ENCODE measurements at places on chromosomes 4 and X.

GRCh38 chr4:122552898-122553297, 68.0 kb downstream of the IL21 start:
- DNase-seq, result no peak

DNA sequence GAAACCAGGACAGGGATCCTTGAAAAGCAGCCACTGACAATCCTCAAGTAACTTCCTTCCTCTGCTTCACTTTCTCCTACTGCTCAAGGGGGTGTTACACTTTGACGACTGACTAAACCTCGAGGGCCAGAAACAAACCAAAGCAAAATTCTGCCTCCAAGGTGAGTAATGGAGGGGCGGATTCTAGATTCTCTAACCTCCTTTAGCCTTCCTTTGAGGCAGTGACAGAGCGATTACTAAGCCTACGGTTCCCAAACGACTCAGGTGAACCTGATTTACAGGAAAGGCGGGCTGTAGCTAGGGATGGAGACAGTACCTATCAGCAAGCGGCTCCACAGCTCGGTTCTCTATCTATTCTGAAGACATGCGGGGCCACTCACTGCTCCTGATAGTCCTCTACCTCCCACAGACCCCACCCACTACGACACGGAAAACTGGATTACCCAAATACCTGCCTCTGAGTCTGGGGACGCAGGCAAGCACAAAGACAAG, 487 bp downstream of the TBCK start:
- no peak for DNase-seq

- DNase-seq, result peak; percentile 28
Measured at GRCh38 chrX:147180886-147181285, 366.3 kb upstream of the CXorf51A start.

- no peak for DNase-seq
Measured at GRCh38 chr4:110678517-110679227, 55.8 kb upstream of the PITX2 start.

DNA sequence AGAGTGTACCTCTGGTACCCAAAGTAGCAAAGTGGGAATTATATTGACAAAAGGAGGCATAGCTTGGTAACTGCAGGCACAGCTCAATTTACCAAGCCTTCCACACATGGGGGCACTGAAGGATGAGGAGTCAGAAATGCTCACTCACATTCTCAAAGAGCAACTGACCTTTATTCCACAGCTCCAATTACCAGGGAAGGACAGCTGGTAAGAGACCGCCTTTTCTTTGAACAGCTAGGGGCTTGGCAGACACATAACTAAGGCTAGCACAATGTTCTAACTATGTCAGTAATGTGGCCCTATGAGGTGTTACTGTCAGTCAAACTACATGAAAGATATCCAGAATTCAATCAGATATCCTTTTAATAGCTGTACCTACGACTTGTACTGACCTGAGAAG, 20.5 kb upstream of the STS start:
- no peak for DNase-seq

DNA sequence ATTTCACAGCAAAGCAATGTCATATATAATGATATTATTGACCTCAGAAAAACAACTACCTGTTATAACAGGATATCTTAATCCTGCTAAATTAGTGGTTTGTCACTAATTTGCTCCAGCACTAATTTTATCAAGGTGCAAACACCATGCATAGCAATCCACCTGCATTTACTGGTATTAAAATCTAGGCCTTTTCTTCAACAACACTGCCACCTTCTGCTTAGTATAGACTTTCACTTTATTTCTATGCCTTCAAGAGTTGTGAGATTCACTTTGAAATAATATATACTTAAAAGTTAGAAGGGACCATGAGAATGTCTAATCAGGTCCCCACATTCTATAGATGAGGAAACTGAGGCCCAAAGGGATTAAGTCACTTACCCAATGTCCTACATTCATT, 82.1 kb upstream of the IQCM start:
- DNase-seq, result no peak

DNA sequence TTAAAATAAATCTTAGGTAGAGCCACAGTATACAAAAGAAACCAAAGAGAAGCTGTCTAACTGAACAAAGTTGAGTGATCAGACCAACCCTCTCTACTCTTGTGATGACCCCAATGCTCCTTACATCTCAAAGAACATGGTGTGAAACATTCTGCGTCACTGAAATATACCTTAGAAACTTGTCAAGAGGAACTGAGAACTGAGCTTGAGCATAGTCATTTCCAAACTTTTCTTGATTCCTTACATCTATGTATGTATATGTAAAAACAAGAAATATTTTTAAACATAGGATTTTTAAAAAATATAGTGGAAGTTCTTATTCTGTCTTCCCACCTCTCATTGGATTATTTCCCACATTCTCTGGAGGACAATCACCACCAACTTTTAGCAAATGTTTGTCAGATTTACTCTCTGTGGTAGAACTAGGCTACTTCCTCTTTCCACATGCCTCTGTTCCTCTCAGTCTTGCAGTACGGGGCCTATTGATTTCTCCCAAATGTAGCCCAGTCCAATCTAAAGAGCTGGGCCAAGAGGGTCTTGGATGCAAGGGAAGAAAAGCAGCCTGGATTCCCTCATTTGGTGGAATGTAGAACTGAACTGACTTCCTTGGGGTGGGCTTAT, 98.2 kb upstream of the HHIP start:
- no peak for DNase-seq

DNA sequence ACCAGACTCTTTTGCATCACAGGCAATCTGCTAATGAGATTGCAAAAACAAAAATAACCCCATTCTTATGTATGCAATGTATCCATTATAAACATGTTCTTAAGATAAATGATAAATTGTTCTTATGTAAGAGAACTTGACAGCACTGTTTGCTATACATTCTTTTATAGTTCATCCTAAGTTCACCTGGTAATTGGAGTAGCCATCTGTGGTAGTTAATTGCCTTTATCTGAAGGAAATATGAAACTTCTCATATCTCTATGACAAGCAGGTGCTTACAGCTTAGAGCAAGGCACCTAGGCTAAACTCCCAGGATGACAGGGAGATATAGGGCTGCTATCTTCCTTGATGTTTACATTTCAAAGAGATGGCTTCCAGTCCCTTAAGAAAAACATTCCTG, 21.3 kb upstream of the CLCN5 start:
- DNase-seq, result no peak

GRCh38 chr4:89665662-89666061, 171.3 kb downstream of the SNCA start:
- DNase-seq, result no peak

GRCh38 chrX:37662181-37662580, 23.4 kb upstream of the XK start:
- DNase-seq, result no peak

DNA sequence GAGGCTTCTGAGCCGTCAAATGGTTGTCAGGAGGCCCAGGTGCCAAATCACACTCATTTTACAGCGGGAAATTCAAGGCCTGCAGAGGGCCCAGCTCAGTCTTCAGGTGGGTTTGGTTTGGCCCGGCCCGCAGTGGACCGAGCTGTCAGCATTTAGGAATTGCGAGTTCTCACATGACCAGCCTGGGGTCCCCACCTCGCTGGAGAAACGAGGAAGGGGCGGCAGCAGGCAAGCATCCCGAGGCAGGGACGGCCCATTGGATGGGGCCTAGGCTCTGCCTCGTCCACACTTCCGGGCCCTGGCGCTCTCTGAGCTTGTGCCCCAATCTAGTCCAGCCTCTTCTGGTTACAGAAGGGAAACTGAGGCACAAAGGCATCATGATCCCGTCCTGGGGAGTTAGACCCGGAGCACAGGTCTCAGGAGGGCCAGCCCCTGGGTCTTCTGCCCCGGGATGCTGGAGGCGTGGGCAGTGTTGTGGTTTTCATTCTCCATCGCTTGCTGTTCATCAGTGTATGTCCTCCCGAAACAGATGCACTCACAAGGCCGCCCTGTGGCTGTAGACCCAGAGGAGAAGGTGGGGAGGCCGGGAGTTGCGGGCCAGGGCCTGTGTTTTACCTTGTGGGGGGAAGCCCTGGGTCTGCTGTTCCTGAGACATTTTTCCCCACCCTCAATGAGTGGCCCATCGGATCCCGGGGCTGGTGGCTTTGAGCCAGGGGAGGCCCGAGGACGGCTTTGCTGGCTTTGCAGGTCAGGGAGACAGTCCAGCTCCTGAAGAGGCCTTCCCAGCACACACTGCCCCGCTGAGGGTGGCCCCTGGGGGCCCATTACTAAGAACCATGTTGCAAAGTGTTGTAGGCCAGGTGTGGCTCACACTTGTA, 8.9 kb downstream of the PSAPL1 start:
- DNase-seq, result peak; percentile 2

DNA sequence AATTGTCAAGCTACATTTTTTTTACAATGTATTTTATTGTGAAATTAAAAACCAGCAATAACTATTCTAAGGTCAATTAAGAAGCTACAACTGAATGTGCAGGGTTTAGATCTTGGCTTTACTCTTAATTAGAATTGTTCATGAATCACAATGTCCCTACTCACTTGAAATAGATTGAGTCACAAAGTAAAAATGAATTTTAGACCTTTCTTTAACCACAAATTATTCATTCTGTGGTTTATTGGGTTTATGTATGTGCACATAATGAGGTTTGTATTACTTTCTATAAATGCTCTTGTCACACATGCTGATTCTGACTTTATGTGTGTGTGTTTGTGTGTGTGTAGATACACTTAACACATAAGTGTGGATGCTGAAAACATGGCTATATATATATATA, 647.0 kb upstream of the AADAT start:
- DNase-seq, result no peak

GRCh38 chr4:158895797-158896576, 127.2 kb downstream of the FNIP2 start:
- DNase-seq, result peak; percentile 11
